ENCODE measurements at places on chromosomes 1 and 21. TPM values are rescaled to one million over a fixed set of nuclear protein-coding genes. Genes with fewer than 3 reads are reported as not detected.

GRCh38 chr1:246966502-246966901 lies 34.8 kb upstream of the AHCTF1 start:
- H3K4me1 ChIP-seq, result no peaks in the 10 kb centered on the region
- no peak overlapping the region for H3K4me3 ChIP-seq
- H3K27me3 ChIP-seq, result no peaks in the 10 kb centered on the region
- no peak for DNase-seq
- H3K27ac ChIP-seq, result no peak overlapping the region
- peaks cover 12% of the 10 kb centered on the region for H3K36me3 ChIP-seq

Gene FCGR1A
- not detected for total RNA-seq

GRCh38 chr1:214154596-214155292 lies 126.2 kb upstream of the SMYD2 start:
- no peak for DNase-seq
- H3K36me3 ChIP-seq, result no peaks in the 10 kb centered on the region
- H3K27ac ChIP-seq, result no peak overlapping the region
- no peak overlapping the region for H3K4me3 ChIP-seq

DNA sequence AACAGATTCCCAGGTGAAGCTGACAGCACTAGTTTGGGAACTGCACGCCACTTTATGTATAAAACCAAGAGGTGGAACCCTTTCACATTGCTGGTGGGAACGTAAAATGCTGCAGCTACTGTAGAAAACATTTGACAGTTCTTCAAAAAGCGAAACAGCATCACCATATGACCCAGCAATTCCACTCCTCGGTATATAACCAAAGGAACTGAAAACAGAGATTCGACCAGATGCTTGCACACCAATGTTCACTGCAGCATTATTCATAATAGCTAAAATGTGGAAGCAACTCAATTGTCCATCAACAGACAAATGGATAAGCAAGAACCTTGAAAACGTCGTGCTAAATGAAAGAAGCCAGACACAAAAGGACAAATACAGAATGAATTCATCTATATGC lies 17.5 kb downstream of the RSPH1 start:
- no peaks in the 10 kb centered on the region for H3K27me3 ChIP-seq
- DNase-seq, result no peak
- H3K4me3 ChIP-seq, result no peak overlapping the region
- no peaks in the 10 kb centered on the region for H3K36me3 ChIP-seq
- no peak overlapping the region for H3K27ac ChIP-seq

Gene EFNA3
- total RNA-seq, result 4.1 TPM

DNA sequence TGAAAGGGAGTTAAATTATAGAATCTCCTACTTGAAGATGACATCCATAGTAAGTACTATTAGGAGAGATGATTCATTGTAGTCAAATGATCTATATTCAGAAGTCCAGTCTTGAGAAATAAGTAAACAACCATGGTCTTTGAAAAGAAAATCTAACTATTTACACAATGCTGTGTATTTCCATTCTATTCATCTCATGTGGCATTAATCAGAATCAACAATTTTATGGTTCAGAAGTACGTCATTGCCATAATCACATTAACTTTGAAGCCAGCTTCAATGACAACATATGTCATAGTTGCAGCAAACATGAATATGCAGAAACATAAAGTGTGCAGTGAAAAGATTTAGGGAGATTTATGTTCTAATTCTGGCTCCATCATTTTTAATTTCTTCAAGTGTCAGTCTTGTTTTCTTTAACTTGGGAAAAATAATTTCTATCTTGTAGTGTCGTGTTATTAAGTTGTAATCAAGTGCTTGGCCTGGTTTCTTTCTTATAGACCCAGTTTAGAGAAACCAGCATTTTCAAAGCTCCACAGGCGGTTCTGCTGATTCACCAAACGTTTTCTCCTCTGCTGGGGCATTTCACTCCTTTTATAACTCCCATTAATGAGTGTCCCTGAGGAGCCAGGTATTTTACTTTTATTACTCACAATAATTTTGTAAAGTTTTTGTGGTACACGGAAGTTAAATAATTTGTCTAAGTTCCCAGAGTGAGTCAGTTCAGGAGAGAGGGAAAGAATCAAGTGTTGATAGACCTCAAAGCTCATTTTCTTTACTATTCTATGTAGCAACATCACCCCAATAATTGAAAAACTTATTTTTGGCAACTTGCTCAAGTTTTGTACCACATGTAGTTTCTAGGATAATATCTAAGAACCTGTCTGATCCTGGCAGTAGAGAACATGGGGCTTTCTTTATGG lies 35.9 kb upstream of the PTGS2 start:
- H3K4me3 ChIP-seq, result no peak overlapping the region
- no peak for DNase-seq
- H3K27me3 ChIP-seq, result peaks cover 8% of the 10 kb centered on the region
- H3K36me3 ChIP-seq, result no peaks in the 10 kb centered on the region
- H3K27ac ChIP-seq, result no peak overlapping the region
- H3K4me1 ChIP-seq, result no peaks in the 10 kb centered on the region

Gene PGBD5
- total RNA-seq, result not detected

Gene AVPR1B
- total RNA-seq, result not detected

- no peak overlapping the region for H3K27ac ChIP-seq
- H3K36me3 ChIP-seq, result no peaks in the 10 kb centered on the region
- H3K4me3 ChIP-seq, result no peak overlapping the region
These were observed 45.9 kb upstream of the ARTN start for GRCh38 chr1:43887748-43888147.
